Kidney (tissue), 22 donors: ENCODE measurements at places on chromosomes 1 and 21.
A peak's percentile ranks its signal among the peaks of the same experiment; 100 is the strongest.

DNA sequence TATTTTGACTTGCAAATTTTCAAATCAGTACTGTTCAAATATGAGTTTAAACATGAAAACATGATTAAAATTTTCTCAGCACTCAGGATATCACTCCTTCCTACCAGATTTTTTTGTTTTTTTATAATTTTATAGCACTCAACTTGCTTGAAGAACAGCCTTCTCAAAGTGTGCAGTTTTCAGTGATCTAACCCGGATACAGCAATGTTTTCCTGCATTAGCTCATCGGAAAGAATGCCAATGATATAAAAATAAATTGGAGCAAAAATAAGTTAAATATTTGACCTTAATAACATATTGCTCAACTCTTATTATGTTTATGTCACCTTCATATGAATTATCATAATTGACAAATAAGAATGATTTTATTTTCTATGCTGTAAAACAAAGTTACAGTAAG is 766.8 kb downstream of the USP25 start:
- no peak for DNase-seq

GRCh38 chr1:181531951-181532600 is 48.8 kb downstream of the CACNA1E start:
- DNase-seq, result no peak

- no peak for DNase-seq
Measured at GRCh38 chr1:31428436-31429221, 15.6 kb downstream of the SERINC2 start.

GRCh38 chr1:231279081-231279480 is 38.1 kb downstream of the GNPAT start:
- no peak for DNase-seq

- no peak for DNase-seq
Measured at GRCh38 chr21:40294345-40294744, 427.1 kb downstream of the PCP4 start.

DNA sequence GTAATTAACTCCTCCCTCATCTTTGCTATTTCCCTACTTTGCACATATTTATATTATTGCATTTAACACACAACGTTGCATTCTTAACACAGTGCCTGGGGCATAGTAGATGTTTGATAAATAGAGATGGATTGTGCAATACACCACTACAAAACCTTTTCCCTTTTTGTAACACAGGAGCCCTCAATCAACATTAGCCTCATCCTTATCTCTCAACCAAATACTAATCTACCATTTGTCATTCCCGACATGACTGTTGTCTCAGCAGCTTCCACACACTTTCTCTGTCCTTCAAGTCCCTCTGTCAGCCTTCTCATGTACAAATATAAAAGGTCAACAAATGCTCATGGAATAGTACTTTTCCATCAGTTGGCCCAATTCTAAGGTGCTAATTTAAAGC is 78.9 kb upstream of the KCNK2 start:
- no peak for DNase-seq

DNA sequence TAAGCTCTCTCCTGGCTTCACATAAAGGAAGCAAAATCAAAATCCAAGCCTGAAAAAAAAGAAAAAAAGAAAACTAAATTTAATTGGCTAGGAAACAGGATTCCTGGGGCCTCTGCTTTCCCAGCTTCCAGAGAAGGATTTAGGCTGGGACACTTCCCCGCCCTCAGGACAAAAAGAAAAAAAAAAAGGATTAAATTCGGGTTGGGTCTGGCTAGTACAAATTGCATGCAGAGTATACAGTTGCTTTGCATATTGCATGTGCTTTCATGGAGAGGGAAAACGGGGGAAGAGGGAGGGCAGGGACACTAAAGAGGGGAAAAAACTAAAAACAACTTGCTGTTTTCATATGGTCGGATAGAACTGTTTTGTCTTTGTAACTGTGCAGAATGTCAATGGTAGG is 42.7 kb downstream of the OLIG1 start:
- no peak for DNase-seq

GRCh38 chr1:8679395-8679800 is 138.0 kb downstream of the RERE start:
- no peak for DNase-seq

- DNase-seq, result no peak
Measured at GRCh38 chr1:121418369-121419049, 233.7 kb downstream of the SRGAP2C start.

DNA sequence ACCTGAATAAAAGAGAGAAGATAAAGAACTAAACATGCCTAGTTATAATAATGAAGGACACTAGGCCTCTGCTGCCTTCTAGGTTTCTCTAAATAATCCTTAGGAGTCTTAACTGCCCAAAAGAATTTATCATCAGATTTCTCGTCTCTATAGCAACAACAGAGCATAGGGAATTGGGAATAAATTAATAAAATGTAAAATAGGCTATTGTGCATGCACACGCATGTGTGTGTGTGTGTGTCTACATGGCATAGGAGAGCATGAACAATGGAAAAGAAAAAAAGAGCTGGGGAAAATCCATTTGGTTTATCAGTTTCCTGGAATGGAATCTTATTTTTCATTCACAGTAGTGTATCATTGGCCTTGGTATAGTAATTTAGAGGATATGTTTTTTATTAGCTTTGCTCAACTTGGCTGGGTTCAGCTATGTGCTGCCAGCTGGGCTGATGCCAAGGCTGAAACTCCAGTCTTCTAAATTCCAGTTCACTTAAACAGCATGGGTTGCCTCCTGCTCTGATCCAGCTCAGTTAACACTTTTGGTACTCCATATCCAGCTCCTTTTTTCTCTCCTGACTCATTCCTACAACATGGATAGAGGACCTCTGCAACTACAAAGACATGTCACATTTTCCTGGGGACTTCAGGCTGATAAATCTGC is 80.6 kb upstream of the SLFNL1 start:
- peak; percentile 56 for DNase-seq

GRCh38 chr1:214808845-214809460 is 206.0 kb downstream of the CENPF start:
- peak; percentile 12 for DNase-seq

GRCh38 chr21:23968008-23968407 is 1639.3 kb downstream of the MRPL39 start:
- no peak for DNase-seq

DNA sequence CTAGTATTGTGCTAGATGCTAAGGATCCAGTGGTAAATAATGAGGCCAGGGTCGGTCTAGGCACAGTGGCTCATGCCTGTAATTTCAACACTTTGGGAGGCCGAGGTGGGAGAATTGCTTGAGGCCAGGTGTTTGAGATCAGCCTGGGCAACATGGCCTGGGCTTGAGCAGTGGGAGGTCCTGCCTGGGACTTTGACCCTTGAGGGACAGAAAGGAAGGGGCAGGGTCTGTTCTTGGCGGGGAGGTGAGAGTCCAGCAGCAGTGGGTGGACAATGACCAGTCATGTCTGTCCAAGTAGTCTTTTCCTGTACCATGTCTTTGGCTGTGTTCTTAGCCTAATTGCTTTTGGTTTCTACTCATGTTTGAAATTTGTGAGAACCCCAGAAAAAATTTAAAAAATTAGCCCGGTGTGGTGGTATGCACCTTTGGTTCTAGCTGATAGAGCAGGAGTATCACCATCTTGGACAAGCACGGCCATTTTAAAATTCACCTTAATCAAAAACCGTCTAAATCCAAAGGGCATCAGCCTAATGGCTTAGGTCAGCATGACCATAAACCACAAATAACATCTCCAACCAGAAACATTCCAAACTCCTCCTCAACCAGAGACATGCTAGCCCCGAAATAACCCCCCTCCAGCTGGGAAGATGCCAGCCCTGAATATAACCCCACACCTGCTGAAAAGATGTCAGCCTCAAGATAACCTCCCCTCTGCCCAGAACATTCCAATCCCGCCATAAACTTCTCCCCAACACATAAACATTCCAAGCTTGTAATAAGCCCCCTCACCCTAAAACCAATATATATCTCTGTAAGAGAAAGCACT is 6.8 kb upstream of the AK2 start:
- no peak for DNase-seq

DNA sequence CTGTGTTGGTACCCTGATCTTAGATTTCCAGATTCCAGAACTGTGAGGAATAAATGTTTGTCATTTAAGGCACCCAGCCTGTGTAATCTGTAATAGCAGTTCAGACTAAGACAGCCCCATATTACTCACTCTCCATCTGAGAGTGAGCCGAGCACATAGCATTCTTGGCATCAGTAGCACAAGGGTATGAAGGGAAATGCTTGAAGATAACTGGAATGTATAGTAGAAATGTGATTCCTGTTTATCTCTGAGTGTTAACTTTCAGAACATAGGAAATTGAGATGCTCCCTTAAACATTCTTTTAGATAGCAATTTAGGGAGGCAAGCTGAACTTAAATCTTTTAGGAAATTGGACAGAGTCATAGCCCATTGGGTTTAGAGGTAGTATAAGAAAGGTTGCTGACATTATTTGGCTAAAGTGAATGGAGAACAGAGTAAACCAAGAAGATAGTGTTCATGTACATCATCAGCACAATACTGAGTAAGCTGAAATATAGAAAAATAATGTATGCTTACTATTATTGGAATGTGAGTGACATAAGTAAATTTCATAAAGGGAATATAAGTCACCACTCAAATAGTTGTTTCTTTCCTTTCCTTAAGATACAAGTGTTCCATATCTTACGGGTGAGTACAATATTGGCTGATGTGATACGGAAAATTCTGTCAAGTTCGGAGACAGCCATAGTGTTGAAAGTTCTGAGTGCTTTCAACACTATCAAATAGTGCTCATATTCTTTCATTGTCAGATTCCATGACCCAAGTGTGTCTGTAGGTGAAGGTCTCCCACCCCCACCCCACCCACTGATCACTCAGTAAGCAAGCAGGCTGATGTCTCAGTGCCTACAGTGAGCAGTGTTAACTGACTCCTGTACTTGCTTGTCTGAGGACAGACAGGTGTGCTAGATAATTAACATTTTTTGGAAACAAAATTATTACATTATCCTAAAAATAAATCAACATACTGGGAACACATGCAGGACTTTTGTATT is 73.7 kb downstream of the LRRC8D start:
- DNase-seq, result no peak

GRCh38 chr1:92826792-92827191 is 5.0 kb upstream of the RPL5 start:
- no peak for DNase-seq

DNA sequence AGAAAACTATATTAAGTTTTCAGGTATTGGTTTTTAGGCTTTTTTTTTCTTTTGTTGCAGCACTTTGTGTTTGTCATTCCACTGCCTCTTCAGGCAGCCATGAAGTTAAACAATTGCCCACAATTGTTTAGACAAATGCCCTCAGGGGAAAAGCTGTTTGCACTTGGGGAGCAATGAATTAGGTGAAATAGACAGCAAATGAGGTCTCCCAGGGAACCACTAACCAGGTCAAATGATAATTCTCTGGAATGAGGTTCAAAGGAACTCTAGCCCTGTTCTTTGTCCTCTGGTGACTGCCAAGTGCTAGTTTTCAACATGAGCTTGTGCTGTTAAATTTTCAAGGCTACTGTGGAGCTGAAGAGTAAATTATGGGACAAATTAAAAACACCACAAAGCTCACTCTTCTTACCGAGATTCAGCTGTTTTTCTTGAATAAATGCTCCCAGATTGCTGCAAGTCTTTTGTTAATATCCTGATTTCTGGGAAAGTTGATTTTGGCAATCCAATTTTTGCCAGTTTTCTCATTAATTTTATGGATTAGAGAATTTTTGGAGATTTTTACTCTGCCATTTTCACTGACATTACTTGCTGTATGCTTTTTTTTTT is 15.1 kb upstream of the MAB21L3 start:
- DNase-seq, result no peak

- DNase-seq, result no peak
Measured at GRCh38 chr1:107430540-107431228, 289.8 kb downstream of the NTNG1 start.

GRCh38 chr21:15841856-15842564 is 112.2 kb downstream of the USP25 start:
- DNase-seq, result no peak

- DNase-seq, result peak; percentile 72
Measured at GRCh38 chr1:156697481-156697880, 7.9 kb downstream of the CRABP2 start.

- no peak for DNase-seq
Measured at GRCh38 chr1:207861442-207862177, 49.3 kb downstream of the CD34 start.

GRCh38 chr21:44461464-44462001 is 6.2 kb downstream of the LRRC3 start:
- DNase-seq, result peak; percentile 50

GRCh38 chr1:181936768-181937581 is 124.5 kb downstream of the ZNF648 start:
- DNase-seq, result no peak

- no peak for DNase-seq
Measured at GRCh38 chr1:164648636-164649035, 89.7 kb downstream of the PBX1 start.

GRCh38 chr1:220925707-220926106 is 46.5 kb downstream of the HLX start:
- DNase-seq, result no peak

- no peak for DNase-seq
Measured at GRCh38 chr1:205879974-205880373, 30.0 kb upstream of the PM20D1 start.

DNA sequence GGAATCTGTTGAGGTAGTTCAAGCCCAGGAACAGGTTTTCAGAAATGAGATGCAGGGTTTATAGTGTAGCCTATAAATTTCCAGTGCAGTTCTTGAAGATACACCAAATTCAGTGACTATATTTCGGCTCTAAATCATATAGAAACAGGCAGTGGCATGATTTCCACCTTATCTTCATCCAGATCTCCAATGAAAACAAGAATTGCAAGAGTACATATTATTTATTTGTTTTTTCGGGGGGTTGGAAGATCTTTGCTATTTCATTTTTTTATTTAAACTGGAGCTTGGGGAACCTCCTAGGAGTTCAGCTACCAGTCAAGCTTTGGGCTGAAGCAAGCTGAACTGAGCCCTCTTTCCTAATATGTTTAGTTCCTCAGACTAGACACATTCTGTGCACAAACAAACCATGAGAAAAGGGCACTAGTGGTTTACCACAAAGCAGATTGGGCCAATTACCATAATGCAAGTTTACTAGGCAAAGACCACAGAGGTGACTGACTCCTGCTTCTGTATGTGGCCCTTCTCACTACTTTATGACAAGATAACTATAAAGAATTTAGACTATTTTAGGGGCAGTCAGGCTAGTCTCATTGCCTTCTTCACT is 68.5 kb downstream of the RGS2 start:
- DNase-seq, result no peak
